Umbilical cord (tissue), 2 donors: ENCODE measurements at places on chromosomes 11 and 22. TPM values are rescaled to one million over a fixed set of nuclear protein-coding genes. Genes with fewer than 3 reads are reported as not detected.

- DNase-seq = no peak
Observed at GRCh38 chr11:19740586-19740985, 27.9 kb downstream of the NAV2 start.

- DNase-seq = no peak
Observed at GRCh38 chr22:40033586-40034380, 39.0 kb downstream of the FAM83F start.

- DNase-seq = no peak
Observed at GRCh38 chr11:38517991-38518390, 1920.0 kb upstream of the RAG2 start.

GRCh38 chr22:41951898-41952474 lies at the start of gene SMIM45:
Gene SMIM45, plus strand, starts transcription at chr22:41952150.
- DNase-seq = peak; percentile 53

GRCh38 chr11:7515447-7515886 lies 1.7 kb downstream of the PPFIBP2 start:
- DNase-seq = no peak

DNA sequence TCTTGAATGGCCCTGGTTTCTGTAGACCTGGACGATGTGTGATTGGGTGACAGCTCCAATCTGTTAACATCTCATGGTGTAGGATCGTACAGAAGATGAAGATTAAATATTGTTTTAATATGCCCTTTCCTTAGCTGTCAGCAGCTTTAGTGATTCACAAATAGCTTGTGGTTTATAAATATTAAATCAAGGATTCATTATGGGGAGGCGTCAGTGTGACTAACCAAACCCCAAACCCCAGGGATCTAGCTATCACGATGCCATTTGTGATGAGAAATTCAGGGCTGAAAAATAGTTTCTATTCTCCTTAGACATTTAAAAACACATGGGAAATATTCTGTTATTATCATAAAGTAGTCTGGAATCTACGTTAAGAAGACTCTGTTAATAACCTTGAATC lies 73.4 kb downstream of the NCAM1 start:
- DNase-seq = no peak

DNA sequence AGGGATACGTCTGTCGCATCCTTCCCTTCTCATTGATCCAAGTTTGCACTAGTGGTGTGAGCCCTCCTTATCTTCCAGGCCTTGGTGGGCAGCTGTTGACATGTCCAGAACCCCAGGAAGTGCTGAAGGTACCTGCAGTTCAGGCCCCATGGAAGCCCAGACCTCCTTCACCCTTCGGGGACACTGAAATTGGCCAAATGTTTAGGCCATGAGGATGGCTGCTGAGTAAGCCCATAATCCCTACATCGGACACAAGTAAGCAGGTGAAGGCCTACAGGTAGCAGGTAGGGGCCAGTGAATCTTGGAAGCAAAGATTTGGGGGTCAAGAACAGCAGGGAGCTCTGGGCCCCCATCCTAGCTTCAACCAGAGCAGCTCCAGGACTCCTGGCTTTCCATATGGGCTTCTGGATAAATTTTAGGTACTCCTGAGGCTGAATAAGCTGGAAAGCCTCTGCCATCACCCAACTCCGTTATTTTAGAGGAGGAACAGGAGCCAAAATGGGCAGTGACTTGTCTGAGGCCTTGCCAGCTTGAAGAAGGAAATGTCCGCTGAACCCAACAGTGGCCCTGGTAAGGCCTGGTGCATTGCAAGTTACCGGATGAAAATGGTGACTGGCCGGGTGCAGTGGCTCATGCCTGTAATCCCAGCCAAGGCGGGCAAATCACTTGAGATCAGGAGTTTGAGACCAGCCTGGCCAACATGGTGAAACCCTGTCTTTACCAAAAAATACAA lies 45.2 kb downstream of the MORC2 start:
- DNase-seq = no peak

DNA sequence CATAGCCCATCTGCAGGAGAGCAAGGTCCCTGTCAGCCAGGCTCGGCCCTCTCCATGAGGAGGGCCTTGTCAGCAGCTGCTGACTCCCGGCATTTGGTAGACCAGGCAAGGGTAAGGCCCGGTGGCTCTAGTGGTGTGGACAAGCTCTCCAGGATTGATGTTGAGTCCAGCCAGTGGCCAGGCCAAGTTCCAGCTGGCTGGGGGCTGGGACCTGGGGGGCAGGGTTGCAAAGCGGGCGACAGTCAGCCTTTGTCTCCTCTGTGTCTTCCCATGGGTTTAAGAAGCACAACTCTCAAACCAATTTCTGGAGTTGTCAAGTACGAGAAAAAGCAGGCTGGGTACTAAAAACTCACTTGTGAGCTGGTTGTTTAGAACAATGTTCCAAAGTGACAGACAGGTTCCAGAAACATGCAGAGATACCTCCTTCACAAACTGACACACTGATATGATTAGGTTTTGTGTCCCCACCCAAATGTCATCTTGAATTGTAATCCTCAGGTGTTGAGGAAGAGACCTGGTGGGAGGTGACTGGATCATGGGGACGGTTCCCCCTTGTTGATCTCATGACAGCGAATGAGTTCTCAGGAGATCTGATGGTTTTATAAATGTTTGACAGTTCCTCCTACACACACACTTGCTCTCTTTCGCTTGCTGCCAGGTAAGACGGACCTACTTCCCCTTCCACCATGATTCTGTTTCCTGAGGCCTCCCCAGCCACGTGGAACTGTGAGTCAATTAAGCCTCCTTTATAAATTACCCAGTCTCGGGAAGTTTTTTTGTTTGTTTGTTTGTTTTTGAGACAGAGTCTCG lies 52.3 kb upstream of the SERPIND1 start:
- DNase-seq = no peak

GRCh38 chr11:117557361-117557760 lies 229.7 kb downstream of the CEP164 start:
- DNase-seq = no peak

DNA sequence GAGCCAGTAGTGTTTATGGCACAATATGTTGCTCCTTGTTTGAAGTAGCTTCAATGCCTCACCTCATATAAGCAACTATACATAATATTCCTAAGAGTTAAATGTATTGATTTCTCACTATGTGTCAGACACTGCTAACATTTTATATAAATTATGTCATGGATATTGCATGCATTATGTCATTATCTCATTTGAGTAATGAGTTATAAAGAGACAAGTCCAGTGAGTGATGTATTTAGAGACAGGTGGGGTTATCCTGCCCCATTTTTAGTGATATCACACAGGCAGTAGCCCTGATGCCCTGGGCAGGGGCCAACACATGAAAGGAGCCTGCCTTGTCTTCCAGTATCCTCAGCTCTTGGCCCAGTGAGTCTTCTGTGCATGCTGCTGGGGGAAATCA lies 247.0 kb upstream of the SESN3 start:
- DNase-seq = no peak

Gene ARAP1
- total RNA-seq = 115 TPM

Gene CADM1
- 68.1 TPM for total RNA-seq

Gene PHF21B
- total RNA-seq = 2.2 TPM

Gene CSKMT
- 3.1 TPM for total RNA-seq

Gene OR4X2
- total RNA-seq = not detected
